ENCODE measurements at places on chromosomes 11 and 22.

GRCh38 chr11:65425971-65426838, 3.6 kb downstream of the NEAT1 start:
- no peak for DNase-seq

DNA sequence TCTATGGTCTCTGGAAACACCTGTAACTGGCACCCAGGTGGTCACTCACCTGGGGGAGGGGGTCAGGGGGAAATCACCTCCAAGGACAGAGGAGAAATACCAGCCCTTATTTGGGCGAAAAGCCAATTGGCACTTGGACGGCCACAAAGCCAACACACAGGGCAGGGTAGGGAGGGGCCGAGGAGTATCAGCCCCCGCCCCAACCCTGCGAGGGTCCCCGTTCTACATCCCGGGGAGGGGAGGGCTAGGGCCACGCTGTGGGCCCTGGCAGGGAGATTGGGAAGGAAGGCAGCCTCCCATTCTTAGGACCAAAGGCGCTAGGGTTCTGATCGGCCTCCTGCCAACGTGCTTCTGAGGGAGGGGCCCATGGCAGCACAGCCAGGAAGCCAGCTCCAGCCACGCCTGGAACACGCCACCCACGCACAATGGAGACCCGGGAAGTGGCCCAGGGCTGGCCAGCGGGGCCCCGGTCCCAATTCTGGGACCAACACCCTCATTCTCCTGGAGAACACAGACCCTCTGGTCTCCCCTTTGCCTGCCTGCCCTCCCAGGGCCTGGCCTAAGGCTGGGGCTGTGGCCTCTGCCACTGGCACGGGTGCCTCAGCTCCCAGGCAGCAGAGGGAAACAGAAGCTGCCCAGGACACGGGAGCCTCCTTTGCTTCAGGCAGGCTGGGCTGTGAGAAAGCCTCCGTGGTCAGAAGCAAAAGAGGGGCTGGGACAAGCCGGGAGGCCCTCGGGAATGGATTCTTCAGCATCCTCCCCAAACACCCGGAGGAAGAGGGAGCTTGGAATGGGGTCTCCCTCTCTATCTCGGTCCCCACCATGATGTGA, 7.4 kb downstream of the CBX6 start:
- DNase-seq: no peak

GRCh38 chr11:7655253-7656217, 17.8 kb downstream of the CYB5R2 start:
- no peak for DNase-seq

- DNase-seq: no peak
Observed at GRCh38 chr11:124276081-124276480, 19.9 kb downstream of the OR8G5 start.

DNA sequence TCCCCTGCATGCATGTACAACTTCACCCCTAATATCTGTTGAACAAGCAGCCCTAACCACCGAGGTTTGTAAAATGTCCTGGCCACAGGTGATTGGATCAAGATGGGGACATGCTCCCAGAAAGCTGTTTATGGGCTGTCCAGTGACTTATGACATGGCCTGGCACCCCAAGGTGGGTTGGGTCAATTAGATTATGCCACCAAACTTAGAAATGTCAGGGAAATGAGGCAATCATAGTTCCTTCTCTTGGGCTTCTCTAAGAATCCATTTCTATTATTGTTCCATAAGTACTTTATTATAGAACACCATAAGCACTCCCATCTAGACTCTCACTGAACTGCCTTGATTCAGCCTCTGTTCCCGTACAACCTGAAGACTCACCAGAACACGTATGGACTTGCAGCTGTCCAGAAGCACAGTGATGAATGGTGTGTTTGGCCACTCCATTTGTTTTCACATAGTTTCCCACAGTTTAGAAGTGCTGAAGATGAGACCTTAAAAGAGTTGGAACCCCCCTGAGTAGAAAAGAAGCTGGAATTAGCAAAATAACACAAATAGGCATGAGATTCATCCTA, 45.5 kb upstream of the OLFML1 start:
- no peak for DNase-seq

DNA sequence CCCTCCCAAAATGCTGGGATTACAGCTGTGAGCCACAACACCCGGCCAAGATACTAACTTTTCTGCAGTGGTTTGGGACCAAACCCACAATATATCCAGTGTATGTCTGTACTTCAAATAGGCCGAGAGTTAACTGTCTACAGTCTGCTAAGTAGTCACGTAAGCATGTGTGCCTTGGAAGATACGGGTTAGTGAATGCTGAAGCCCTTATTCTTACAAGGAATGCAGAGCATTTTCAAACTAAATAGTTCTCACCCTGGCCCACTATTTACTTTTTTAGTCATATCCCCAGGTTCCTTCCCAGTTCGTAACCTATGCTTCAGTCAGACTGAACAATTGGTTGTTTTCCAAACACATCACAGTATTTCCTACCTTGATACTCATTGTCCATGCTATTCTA, 176.0 kb downstream of the WNT11 start:
- DNase-seq: no peak

DNA sequence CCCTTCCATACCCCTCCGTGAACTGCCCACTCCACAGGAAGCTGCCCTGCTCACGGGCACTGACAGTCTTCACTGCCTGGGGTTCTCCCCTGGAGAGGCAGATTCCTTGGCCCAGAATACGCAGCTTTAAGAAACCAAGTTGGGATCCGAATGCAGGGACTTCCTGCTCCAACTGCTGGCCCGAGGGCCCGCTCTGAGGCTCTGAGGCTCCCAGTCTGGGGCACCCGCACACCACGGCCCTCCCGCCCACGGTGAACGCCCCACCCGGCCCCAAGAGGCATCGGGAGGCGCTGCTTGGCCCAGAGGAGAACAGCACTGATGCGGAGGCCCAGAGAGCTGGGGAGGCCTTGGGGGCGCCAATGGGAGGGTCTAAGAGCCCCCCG, 42.3 kb downstream of the IGF2 start:
- no peak for DNase-seq

- DNase-seq: no peak
Observed at GRCh38 chr11:122734848-122735496, 79.5 kb downstream of the UBASH3B start.

GRCh38 chr11:68009391-68010089, 587 bp upstream of the ALDH3B1 start:
- no peak for DNase-seq

- DNase-seq: no peak
Observed at GRCh38 chr22:36612458-36612857, 83.5 kb upstream of the EIF3D start.

DNA sequence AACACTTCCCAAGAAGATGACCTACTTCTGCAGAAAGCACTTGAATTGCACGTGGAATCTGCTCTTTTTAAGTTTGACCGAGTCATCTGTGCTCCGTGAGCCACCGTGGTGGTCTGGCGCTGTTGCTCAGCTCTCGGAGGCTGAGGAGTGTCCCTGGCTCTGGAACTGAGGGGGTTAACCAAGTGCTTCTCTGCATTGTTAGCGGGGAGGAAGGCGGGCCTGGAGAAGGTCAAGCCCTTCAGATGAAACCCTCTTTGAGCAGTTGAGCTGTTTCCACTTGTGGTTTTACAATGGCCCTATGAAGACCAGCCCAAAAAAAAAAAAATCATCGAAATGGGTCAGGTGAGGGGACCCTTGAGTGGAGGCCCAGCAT, 286.4 kb downstream of the NTM start:
- DNase-seq: no peak

GRCh38 chr11:57792060-57792541, 30.5 kb downstream of the CTNND1 start:
- DNase-seq: no peak

DNA sequence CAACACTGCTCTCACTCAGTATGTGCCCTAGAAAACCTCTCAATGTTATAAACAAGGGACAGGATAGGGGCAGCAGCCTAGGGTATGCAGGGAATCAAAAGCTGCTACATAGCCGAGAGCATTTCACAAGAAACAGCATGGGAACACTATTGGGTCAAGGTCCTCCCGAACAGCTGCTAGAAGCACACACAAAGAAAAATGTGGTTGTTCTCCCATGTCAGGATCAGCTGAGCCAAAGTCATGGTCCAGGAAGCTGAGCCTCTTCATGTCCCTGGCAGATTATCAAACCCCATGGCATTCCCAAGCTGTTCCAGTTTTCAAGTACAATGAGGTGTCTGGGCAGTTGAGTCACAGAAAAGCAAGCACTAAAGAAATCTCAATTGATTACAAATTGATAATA, 21.0 kb upstream of the GDPD4 start:
- DNase-seq: no peak

- no peak for DNase-seq
Observed at GRCh38 chr11:91187314-91187713, 964.5 kb upstream of the CHORDC1 start.

GRCh38 chr11:63510360-63511047, 4.6 kb downstream of the LGALS12 start:
- no peak for DNase-seq

GRCh38 chr11:45967506-45967905, 45.0 kb downstream of the LARGE2 start:
- no peak for DNase-seq

DNA sequence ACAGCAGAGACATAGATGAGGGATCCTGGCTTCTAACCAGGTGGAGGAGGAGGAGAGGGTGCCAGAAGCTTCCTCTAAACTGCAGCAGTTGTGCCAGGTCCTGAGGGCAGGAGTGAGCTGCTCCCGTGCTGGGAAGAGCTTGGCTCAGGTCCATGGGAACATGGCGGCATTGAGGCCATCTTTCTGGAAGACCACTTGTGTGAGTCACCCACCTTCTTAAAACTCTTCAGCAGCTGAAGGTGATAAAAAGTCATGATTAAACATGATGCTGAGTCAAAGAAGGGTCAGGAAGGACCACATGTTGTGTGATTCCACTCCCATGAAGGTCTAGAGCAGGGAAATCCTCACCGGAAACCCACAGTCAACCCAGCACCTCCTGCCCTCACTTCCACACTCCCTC, 35.1 kb downstream of the LINC01488 start:
- no peak for DNase-seq

GRCh38 chr22:46029574-46030200, 52.7 kb upstream of the WNT7B start:
- DNase-seq: no peak

DNA sequence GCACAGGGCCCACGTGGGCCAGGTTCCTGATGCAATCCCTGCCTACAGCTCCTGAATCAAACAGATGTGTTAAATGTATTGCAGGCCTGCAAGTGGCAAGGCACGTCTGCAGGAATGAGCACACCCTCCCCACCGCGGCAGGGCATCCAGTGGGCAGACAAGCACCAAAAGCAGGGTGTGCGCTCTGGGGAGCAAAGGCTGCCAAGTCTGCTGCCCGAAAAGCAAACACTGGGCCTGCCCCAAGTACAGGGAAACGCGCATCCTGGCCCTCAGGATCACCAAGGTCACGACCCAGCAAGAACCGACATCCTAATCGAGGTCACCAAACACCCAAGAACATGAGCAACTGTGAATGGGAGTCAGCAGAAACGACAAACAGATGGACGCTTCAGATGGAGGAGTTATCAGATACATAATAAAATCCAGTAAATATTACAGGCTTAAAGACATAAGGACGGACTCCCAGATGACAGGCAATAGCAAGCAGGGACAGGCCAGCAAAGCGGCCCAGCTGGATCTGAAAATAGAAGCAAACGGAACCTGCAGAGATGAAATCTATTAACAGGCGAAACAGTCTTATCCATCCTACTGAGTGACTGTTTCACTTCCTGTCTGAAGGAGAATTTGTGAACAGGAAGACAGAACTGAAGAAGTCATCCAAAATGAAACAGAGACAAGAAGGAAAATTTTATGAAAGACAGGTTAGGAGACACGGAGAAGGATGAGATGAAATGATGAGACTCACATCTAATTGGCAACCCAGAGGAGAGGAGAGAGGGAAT, 26.7 kb downstream of the CARS1 start:
- DNase-seq: no peak

- no peak for DNase-seq
Observed at GRCh38 chr11:69533296-69534165, 52.1 kb downstream of the LINC01488 start.

- DNase-seq: no peak
Observed at GRCh38 chr11:128187835-128188234, 399.5 kb downstream of the ETS1 start.

GRCh38 chr11:119533921-119534736, 111.2 kb upstream of the THY1 start:
- DNase-seq: no peak

DNA sequence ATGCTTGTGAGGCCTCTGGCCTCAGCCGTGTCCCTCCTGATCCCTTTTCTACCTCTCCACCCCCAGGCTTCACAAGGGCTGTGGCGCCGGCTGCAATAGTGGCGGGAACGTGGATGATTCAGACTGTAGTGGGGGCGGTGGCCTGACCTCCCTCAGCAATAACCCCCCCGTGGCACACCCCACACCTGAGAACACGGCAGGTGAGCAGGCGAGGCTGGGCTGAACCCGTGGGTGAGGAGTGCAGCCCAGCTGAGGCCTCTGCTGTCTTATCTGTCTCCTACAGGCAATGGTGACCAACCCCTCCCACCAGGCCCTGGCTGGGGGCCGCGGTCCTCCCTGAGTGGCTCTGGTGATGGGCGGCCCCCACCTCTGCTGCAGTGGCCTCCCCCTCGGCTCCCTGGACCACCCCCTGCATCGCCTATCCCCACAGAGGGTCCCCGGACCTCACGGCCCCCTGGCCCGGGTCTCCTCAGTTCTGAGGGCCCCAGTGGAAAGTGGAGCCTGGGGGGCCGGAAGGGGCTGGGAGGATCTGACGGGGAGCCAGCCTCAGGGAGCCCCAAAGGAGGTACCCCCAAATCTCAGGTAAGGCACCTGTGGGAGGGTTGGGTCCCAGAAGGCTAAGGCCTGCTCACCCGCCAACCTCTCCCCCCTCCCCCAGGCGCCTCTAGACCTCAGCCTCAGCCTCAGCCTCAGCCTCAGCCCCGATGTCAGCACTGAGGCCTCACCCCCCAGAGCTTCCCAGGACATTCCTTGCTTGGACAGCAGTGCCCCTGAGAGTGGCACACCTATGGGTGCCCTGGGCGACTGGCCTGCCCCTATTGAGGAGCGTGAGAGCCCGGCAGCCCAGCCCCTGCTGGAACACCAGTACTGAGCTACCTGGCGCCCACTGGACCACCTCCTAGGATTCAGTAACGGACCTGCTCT, 1.5 kb upstream of the SIPA1 start:
- no peak for DNase-seq

DNA sequence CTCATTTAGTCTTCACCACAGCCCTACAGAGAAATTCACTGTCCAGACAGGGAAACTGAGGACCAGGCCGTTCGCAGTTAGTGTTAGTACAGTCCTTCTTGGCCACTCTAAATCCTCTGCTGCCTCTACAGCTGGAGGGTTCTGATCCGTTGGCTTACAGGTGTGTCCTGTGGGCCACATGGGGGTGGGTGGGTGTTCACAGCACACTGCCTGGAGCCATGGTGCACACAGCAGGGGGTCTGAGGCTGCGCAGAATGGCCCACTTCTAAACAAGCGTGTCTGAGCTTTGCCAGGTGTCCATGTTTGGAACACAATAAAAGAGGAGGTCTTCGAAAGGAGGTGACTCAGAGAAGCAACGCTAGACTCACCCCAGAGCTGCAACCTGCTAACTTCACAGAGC, 249.0 kb downstream of the ST3GAL4 start:
- DNase-seq: no peak

DNA sequence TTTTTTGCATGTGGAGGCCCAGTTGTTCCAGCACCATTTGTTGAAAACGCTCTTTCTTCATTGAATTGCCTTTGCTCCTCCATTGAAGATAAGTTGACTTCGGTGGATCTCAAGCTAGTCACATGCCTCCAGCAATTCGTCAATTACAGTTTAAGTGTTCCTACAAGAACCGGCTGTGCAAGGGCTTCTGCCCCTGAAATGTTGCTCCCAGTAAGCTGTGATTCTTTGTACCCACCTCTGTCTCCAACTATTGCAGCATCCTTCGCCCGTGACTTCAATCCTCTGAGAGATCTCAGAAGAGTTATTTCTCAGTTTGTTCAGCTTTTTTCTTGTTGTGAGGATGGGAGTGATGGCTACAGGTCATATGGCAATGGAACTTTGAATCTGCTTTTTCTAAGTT, 194.2 kb upstream of the B3GAT1 start:
- DNase-seq: no peak
